ENCODE measurements at places on chromosomes 3 and 15.
A peak's percentile ranks its signal among the peaks of the same experiment; 100 is the strongest.

DNA sequence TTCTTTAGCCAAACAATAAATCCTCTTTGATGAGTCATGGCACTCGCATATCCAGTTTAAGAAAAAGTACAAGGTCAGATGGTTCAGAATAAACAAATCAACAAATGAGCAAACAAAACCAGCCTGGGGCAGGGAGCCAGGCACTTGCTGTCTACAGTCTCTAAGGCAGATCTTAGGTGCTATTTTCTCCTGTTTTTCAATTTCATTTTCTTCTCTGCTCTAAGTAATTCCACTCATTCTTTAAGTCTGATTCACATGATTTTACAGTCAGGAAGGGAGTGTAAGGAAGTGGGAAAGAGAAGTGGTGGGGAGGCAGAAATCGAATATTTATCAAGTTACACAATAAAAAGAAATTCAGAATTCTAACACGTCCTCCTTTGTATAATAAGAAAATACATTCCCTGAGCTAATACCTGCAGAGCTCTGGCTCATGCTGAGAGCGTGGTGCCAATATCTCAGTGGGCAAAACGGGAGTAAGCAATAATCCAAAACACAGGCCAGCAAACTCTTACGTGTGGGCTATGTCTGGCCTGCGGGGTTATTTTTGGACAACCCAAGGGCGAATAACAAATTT lies 298.6 kb downstream of the ADAMTS17 start:
- no peak for DNase-seq

DNA sequence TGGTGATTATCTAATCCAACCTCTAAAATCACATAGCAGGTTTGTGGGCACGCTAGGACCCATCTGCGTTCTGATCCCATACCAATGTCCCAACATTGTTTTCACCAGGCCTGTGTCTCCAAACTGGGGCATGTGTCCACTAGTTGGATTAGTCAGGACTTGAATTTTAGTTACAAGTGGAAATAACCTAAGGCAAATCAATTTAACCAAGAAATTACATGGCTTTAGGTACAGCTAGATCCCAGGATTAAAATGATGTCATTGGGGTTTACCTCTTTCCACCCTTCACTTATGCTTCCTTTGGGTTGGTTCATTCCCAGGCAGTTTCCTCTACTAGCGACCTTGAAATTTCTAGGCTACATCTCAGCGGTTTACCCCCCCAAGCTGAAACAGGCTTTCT lies 47.2 kb upstream of the PXYLP1 start:
- no peak for DNase-seq

DNA sequence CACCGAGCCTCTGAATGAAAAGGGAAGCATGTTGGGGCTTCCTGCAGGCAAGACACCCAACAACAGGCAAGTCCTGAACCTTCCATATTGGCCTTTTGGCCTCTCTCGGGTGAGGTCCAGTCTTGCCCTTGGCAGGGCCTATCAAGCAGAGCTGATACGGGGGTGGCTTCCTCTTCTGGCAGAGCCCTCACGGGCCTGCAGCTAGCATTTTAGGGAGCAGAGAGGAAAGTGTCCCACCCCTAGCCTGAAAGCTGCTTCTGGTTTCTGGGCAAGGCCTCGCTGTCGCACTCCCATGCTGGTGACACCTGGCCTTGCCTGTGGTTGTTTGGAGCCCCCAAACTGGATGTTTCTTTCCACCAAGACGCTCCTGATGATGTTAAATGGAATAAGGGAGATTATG lies 31.8 kb upstream of the CTSH start:
- no peak for DNase-seq

DNA sequence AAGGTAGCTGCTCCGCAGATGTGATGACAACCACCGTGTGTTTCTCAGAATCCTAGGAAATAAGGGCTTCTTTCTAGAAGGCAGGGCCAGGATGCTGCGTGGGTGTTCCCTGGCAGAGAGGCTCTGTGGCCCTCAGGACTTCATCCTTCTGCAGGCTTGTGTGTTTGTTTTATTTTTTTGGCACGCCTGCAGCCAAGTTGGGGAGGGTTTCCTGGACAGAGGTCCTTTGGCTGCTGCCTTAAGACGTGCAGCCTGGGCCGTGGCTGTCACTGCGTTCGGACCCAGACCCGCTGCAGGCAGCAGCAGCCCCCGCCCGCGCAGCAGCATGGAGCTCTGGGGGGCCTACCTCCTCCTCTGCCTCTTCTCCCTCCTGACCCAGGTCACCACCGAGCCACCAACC lies at the start of gene CLEC3B:
Gene CLEC3B, plus strand, starts transcription at position 266 of the 400 bp plus-strand sequence. Its CDS starts 60 bp downstream, at position 326.
- no peak for DNase-seq

GRCh38 chr15:81321667-81322066 lies 2.3 kb downstream of the STARD5 start:
- DNase-seq = no peak

- DNase-seq = no peak
Observed at GRCh38 chr15:61011576-61012336, 217.3 kb downstream of the RORA start.

DNA sequence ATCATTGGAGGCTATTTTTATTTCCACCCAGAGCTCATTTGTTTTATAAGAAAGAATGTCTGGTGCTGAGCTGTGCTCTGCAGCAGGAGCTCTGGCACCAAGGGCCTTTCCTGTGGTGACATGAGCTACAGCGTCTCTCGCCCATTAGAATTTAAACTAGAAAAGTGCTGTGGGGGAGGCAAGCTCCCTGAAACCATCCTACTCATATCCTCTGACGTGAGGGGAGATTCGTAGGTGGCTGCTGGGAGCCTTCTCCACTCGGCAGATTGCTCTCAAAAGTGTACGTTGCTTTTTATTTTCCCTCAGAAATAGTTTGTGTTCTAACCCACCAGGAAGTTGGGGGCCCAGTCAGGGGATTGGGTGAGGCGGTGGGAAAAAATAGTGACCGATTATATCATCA lies 76.3 kb upstream of the ARHGEF3 start:
- DNase-seq = peak; percentile 25

DNA sequence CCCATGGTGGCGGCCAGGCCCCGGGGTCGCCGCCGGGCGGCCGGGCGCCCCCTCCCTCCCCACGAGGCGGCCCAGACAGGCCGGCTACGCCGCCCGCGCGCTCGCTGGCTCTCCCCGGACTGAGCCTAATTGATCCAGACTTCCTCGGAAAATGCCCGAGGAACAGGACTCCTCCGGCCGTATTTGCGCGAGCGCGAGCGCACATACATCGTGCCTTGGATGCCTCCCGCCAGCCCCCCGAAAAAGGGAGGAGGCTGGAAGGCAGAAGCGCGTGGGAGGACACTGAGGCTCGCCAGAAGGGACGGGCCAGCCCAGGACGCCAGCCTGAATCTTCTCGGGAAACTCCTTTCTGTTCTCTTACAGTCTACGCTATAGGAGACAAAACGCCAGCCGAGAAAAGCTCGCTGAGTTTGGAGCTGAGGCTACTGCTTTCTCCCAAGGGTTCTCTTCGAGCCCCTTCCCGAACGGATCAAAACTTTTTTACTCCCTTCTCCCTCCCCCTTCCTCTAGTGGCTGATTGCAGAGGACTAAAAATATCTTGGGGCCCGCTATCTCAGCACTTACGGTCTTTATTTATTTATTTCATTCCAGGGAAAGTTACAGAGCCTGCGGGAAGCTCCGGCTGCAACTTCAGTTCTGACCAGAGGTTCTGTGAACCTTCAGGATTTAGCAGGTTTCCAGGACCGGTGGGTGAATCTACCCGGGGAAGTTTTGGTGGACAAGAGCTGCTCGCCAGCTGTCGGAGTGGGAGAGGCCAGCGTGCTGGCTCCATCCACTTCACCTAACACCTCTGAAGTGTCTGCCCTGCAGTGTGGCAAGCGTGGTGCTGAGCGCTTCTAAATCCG lies at the start of gene PDZRN3:
Gene PDZRN3, minus strand, starts transcription at position 121 of the 845 bp plus-strand sequence.
- DNase-seq = no peak

GRCh38 chr3:52070724-52071621 lies 14.6 kb upstream of the DUSP7 start:
- DNase-seq = peak; percentile 24

- no peak for DNase-seq
Observed at GRCh38 chr3:17340261-17340660, 402.2 kb downstream of the TBC1D5 start.

DNA sequence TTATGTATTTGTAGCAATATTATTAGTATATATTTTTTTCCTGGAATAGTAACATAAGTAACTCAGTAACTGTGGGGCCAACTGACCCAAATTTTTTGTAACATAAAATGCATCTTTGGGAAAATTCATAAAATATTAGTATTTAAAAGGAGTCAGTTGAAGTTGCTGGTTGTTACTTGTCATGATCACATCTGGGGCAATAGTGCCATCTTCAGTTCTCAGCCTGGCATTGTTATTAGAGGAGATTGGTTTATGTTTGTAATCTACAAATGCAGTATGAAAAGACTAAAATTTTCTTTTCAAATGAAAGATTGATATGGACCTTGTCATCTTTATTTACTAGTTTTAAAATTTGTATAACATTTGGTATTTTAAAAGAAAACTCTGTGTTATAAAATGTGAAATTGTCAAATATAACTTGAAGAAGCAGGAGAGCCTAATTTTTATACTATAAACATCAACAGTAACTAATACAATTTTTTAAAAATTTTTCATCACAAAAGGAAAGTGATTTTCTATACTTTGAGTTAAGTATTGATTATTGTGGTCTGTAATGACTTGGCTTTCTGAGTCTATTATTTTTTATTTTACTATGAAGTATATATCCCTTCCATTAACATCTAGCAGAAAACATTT lies 38.8 kb upstream of the MLF1 start:
- no peak for DNase-seq

DNA sequence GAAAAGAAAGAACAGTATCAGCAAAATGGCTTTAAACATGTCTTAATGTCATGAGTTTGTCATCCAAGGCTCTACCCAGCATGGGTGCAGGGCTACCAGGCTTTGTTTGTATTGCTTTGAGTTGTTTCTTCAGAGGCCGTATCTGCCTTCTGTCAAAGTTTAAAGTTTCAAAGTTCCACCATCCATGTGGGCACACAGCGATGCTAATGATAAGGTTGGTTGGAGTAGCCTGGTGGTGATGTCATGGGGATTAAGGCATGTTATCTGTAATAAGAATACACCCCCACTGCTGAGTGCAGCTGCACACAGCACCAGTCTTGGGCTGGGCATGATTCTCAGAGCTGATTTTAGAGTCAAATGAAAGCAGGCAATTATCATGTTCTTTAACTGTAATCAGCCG lies 72.0 kb upstream of the LRTM1 start:
- no peak for DNase-seq

GRCh38 chr3:167843481-167843880 lies 108.0 kb downstream of the SERPINI1 start:
- DNase-seq = no peak

GRCh38 chr3:50585919-50586762 lies 16.8 kb downstream of the HEMK1 start:
- no peak for DNase-seq

GRCh38 chr15:96102631-96103030 lies 227.9 kb upstream of the NR2F2 start:
- DNase-seq = no peak

- no peak for DNase-seq
Observed at GRCh38 chr3:45684327-45684892, 4.8 kb upstream of the SACM1L start.

DNA sequence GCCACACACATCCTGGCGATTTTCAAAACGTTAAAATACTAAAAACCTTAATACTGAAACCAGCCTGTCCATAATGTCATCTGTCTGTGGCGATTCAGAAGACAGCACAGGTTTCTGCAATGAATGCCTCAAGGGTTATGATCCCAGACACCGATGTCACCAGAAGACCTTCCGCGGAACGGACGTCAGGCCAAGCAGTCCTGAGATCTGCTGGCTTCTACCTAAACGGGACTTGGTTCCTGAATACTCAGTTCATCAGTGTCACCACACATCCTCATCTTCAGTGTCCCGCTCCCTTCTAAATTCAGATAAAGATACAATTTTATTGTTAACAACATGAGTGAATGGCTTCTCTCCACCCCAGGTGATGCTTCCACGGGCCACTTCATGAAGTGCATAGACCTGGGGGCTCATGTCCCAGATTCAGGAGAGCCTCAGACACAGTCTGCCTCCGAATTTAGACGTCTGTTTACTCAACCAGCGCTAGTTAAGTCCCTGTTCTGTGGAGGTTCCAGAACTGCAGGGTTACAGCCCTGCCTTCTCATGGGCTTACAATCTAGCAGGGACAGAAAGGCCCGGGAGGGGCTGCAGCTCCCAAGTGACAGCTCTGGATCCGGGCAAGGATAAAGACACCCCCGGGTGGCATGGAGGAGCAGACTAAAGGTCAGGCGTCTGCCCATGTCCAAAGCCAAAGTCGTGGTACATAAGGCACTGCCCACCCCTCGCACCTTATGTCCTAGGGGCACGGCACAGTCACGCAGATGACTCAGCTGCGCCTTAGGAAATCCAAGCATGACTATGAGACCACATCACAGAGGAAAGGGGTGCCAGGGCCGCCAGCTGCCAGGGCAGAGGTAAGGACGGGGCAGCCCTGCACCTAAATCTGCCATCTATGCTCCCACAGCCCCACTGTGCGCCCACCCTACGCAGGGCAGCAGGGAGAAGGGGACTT lies 75.9 kb downstream of the VGLL4 start:
- DNase-seq = no peak

DNA sequence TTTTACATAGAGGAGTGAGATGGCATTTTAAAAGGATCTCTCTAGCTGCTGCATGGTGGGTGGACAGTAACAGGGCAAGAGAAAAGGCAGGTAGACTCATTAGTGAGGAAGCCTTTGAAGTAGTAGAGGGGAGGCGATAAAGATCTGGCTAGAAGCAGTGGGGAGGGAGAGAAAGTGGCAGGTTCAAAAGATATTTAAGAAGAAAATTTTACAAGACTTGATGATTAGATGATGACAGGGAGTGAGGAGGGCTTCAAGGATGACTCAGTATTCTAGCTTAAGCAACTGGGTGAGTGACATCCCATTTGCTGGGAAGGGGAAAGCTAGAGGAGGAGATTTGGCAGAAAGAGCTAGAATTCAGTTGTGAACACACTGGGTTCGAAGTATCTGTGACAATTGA lies 3.8 kb upstream of the BRPF1 start:
- DNase-seq = no peak

DNA sequence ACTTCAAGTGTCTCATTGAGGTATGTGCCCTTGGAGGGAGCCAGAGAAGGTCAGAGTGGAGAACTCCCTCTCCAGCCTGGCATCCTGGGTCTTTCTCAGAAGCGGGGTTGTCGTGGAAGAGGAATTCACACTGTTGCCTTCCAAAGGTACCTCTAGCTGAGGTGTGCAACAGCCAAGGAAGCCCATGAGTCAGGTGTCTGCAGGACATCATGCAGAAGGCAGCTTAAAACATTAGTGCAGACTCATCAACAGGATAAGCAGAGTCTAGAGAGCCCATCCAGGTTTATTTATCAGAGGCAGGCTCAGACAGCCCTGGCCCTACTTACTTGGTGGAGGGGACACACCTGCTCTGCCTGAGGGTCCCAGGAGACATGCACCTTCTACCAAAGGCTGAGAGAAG lies 95.6 kb upstream of the TPM1 start:
- DNase-seq = no peak

GRCh38 chr3:5974630-5975322 lies 787.3 kb downstream of the EDEM1 start:
- DNase-seq = peak; percentile 6
